Sigmoid colon (tissue), 7 donors: ENCODE measurements at places on chromosomes 3 and 15. TPM values are rescaled to one million over a fixed set of nuclear protein-coding genes. Genes with fewer than 3 reads are reported as not detected.

DNA sequence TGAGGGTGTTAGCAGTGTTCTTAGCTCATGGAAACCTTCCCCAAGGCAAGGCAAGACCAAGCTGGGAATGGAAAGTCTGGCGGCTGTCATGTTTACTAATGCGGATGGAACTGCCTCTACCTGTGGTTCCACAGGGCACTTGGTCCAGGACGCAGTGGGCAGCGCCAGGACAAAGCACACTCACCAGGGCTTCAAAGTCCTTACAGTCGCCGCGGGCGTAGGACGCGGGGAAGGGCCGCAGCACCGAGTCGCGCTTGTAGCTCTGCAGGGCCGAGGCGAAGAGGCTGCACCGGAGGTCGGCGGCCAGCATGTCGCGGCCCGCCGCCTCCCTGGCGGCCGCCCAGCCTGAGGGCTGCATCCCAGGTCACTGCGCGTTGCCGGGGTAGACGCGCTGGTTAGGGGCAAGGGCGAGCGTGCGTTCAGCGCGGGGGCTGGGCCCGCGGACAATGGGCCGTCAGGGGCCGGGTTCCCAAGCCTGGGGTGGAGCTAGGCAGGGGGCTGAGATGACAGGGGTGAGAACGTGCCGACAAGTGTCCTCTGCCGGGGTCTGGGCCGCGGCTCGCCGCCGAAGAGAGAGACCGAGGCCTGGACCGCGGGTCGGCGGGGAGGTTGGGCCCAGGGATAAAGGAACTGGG, 497 bp downstream of the PARP16 start:
- no peaks in the 10 kb centered on the region for H3K27me3 ChIP-seq
- peak overlapping the region; percentile 85 for H3K27ac ChIP-seq
- no peaks in the 10 kb centered on the region for H3K36me3 ChIP-seq

GRCh38 chr3:65783117-65783516, 255.6 kb downstream of the MAGI1 start:
- peaks cover 5% of the 10 kb centered on the region for H3K4me1 ChIP-seq
- no peak overlapping the region for H3K4me3 ChIP-seq
- no peak overlapping the region for H3K27ac ChIP-seq
- no peak for DNase-seq
- no peaks in the 10 kb centered on the region for H3K27me3 ChIP-seq

DNA sequence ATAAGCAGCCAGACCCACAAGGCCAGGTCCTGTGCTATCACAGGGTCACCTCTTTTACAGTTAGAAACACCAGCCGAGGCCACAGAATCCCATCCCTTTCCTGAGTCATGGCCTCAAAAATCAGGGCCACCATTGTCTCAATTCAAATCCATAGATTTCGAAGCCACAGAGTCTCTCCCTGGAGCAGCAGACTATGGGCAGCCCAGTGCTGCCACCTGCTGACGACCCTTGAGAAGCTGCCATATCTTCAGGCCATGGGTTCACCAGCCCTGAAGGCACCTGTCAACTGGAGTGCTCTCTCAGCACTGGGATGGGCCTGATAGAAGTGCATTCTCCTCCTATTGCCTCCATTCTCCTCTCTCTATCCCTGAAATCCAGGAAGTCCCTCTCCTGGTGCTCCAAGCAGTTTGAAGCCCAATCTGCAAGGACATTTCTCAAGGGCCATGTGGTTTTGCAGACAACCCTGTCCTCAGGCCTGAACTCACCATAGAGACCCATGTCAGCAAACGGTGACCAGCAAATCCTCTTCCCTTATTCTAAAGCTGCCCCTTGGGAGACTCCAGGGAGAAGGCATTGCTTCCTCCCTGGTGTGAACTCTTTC, 39.6 kb downstream of the TGM4 start:
- no peaks in the 10 kb centered on the region for H3K27me3 ChIP-seq
- H3K4me3 ChIP-seq: no peak overlapping the region
- H3K27ac ChIP-seq: no peak overlapping the region
- DNase-seq: no peak
- H3K36me3 ChIP-seq: no peaks in the 10 kb centered on the region

Gene TBC1D23
- 34.9 TPM for total RNA-seq

Gene CMTM7
- 7.2 TPM for total RNA-seq

- H3K27me3 ChIP-seq: no peaks in the 10 kb centered on the region
- no peak overlapping the region for H3K27ac ChIP-seq
- H3K4me1 ChIP-seq: no peaks in the 10 kb centered on the region
- DNase-seq: no peak
- no peaks in the 10 kb centered on the region for H3K36me3 ChIP-seq
Measured at GRCh38 chr3:117842086-117842485, 1132.5 kb downstream of the TUSC7 start.

Gene GCNT3
- 1.1 TPM for total RNA-seq

Gene FGF12
- total RNA-seq: 2.5 TPM

Gene LRRC31
- 0.36 TPM for total RNA-seq
